ENCODE measurements at places on chromosomes 6 and 20. TPM values are rescaled to one million over a fixed set of nuclear protein-coding genes. Genes with fewer than 3 reads are reported as not detected.

Gene BCAS1
- total RNA-seq = 0.53 TPM

Gene SLC22A16
- not detected for total RNA-seq

Gene RAD21L1
- not detected for total RNA-seq

Gene OVOL2
- total RNA-seq = 0.38 TPM

Gene GABRR2
- 0.20 TPM for total RNA-seq

Gene PIM1
- 20.7 TPM for total RNA-seq

Gene RBM24
- total RNA-seq = 9.3 TPM

Gene GPRC6A
- not detected for total RNA-seq

Gene ATG5
- 23.0 TPM for total RNA-seq

Gene EGFL8
- total RNA-seq = 1.7 TPM

Gene ARMH2
- total RNA-seq = not detected

Gene CCDC167
- total RNA-seq = 42.1 TPM

Gene OPRL1
- total RNA-seq = 0.67 TPM

Gene TAGAP
- total RNA-seq = not detected

Gene DUSP15
- 0.64 TPM for total RNA-seq

Gene NOP56
- total RNA-seq = 606 TPM

Gene RFX6
- not detected for total RNA-seq

Gene RBBP8NL
- total RNA-seq = not detected

Gene PTCRA
- total RNA-seq = not detected

Gene SRSF12
- total RNA-seq = 0.80 TPM

Gene SLC52A3
- total RNA-seq = 0.92 TPM

Gene SNPH
- 4.3 TPM for total RNA-seq

Gene C6orf163
- total RNA-seq = 0.24 TPM

Gene TRIM40
- total RNA-seq = not detected

Gene HLA-C
- 43.3 TPM for total RNA-seq

Gene DZANK1
- total RNA-seq = 2.9 TPM

Gene NFATC2
- total RNA-seq = 7.7 TPM

Measured in A549 treated with CpdA at 1 μM for 4 hours (cell line).